Kidney glomerular epithelial cell (primary cell): ENCODE measurements at places on chromosomes 1 and 21.

DNA sequence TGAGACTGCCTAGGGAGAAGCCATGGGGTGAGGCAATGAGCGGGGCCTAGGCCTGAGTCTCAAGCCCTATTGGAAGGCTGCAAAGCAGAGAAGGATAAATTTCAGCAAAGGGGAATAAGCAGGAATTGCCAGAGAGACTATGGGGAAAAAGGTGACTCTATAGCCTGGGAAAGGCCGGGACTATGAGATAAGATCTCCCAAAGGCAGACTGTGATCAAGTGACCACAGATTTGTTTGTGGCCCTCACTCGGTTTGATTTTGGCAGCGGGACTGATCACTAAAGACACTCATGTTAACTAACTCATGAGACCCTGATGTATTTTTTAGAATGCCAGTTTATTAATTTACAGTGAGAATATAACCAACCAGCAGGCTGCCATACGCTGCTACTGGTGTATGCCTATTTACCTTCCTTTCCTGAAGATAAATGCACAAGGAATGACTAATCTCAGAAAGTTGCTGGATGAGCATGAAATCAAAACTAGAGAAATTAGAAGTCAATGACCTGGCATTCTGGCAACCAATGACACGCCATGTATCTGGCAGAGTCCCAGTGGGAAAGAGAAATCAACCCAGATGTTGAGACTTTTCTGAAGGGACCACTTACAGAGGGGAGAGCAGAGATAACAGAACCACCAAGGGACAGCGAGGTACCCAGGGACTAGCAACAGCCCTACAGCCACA, 4.3 kb downstream of the HSF2BP start:
- peak; percentile 33 for DNase-seq

GRCh38 chr1:53598966-53599365, 139.8 kb downstream of the DMRTB1 start:
- DNase-seq, result no peak

GRCh38 chr1:58529284-58529683, 17.2 kb downstream of the OMA1 start:
- no peak for DNase-seq

- DNase-seq, result no peak
These were observed 11.7 kb upstream of the PTP4A2 start for GRCh38 chr1:31949862-31950261.

- no peak for DNase-seq
These were observed 126.4 kb downstream of the PLXNA2 start for GRCh38 chr1:208117826-208118225.

GRCh38 chr1:3078871-3079270, 9.9 kb downstream of the PRDM16 start:
- no peak for DNase-seq

DNA sequence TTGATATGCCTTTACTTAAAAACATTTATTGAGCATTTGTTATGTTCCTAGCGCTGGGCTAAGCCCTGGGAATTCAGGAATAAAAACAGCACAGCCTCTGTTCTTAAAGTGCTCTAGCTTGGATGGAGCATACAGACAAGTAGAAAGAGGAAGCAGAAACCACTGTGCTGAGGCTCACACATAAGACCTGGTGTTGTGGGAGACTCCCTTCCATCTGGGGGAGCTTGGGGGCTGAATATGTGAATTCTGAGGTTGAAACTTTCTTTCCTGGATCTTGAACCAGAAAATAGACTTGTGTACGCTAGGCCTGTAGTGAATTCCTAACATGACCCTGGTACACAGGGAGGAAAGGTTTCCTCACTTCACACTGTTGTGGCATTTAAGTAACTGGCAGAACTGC, 209.9 kb downstream of the ZNF326 start:
- DNase-seq, result no peak

DNA sequence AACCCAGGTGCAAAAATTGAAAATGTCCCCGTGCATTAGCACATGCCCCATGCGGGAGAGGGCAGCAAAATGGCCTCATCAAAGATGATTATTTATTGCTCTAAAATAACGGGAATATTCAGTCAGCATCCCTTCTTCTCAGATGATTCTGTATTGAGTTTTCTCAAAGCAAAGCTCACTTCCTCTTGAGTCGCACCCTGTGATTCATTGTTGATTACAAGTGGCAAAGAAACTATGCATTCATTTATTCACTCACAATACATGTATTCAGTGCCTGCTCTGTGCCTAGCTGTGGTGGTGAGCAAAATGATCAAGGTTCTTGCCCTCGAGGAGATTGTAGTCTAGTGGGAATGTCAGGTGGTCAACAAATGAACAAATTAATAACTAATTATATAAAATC, 226.0 kb upstream of the KAZN start:
- DNase-seq, result no peak

GRCh38 chr1:225467193-225468020, 39.6 kb upstream of the LBR start:
- no peak for DNase-seq

- no peak for DNase-seq
These were observed 800.9 kb downstream of the USP25 start for GRCh38 chr21:16530656-16531055.

- DNase-seq, result no peak
These were observed 47.8 kb upstream of the LRRN2 start for GRCh38 chr1:204733289-204733688.

DNA sequence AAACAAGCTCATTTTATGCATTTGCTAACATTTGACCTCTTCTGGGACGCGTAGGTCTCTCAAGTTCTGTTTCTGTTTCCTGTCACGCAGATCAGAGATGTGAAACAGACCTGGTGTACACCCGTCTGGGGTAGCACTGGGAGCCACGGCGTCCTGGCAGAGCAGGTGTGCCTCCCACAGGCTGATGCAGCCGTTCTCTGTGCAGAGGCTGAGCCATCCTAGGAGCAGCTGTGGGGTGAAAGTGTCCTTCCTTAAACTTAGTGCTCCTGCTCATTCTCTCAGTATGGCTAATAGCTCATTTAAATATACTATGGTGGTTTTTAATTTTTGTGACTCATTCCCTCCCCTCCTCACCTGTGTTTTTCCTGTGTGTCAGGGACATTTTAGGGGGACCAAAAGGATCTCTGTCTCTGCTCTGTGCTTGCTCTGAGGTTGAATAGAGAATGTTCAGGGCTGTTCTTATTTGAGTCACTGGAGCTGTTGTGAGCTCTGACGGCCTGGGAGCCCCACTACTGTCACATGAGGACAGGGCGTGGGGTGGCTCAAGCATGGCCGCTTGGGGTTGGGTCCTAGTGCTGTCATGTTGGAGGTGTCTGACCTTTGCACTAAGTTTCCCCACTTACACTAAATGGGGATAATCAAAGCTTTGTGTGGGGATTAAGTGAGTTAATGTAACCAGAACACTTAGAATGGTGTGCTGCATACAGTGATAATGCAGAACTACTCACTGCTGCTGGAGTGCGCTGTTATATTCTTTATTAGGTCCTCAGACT, 43.0 kb downstream of the GALNT2 start:
- DNase-seq, result no peak

- no peak for DNase-seq
These were observed 38.1 kb downstream of the RCSD1 start for GRCh38 chr1:167668108-167668507.

DNA sequence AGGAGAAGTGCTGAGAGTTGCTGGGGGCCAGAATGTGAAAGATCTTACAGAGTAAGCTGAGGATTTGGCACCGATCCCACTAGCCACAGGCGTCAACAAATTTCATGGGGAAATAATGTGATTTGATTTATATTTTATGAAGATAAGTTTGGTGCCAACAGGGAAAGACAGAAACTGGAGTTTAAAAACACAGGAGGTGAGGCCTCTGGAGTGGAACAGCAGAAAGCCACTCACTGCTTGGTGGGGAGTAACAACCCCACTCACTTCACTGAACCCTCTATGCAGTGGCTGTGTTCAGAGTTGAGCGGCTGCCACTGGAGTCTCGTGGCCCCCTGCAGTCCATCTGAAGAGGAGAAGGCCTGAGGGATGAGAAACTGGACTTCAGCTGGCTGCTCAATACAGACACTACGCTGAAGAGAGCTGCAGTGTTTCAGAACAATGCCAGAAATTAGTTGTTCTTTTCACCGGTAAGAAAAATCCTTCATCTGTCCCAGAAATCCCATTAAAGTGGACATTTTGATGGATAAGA, 48.0 kb upstream of the RXRG start:
- DNase-seq, result no peak

DNA sequence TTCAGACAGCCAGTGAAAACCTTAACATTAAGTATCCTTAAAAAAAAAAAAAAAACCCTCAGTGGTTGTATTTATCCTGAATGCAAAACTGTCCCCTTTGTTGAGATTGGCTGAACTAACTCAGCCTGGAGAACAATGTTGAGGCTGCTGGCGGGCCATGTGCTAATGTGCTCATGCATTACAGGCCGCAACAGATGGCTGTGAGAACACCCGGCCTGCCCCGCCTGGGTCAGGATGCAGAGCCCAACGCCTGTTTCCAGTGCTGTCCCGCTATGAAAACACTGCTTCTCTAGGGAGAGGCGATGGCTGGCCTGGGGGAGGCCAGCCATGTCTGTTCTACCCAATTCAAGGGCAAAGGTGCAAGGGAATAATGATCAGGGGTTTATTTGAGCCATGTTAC, 13.8 kb downstream of the OLIG2 start:
- DNase-seq, result no peak

GRCh38 chr21:42027822-42028765, 17.9 kb upstream of the ZBTB21 start:
- DNase-seq, result no peak

GRCh38 chr1:8153961-8154360, 127.9 kb upstream of the ERRFI1 start:
- no peak for DNase-seq

- no peak for DNase-seq
These were observed 6.3 kb downstream of the ATP2B4 start for GRCh38 chr1:203632941-203633340.

GRCh38 chr1:199163267-199163666, 524.4 kb downstream of the PTPRC start:
- no peak for DNase-seq

DNA sequence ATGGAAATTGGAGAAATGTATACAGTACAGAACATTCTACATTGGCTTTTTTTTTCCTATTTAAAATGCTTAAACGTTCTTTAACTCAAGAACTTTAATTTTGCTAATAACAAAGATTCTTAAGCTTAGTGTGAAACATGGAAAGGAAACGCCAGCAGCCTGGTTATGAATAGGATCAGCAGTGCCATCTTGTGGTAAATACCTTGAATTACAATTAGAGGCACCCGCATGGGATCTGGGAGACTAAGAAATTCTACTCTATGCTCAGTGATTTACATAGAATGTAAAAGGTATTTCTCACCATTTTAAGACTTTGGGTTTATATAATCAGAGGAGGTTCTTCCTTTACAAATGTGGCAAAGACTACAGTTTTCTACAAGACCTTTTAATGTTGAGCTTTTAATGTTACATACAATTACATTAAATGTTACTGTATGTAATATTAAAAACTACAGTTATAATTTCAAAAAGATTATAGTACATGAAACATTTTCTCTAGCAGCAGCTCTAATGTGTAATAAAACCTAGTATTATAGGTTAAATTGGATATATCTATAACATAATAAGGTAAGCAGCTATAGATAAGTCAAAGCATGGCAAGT, 32.1 kb upstream of the APOBEC4 start:
- DNase-seq, result peak; percentile 10

- no peak for DNase-seq
These were observed 161.8 kb downstream of the NFIA start for GRCh38 chr1:61244114-61244513.

DNA sequence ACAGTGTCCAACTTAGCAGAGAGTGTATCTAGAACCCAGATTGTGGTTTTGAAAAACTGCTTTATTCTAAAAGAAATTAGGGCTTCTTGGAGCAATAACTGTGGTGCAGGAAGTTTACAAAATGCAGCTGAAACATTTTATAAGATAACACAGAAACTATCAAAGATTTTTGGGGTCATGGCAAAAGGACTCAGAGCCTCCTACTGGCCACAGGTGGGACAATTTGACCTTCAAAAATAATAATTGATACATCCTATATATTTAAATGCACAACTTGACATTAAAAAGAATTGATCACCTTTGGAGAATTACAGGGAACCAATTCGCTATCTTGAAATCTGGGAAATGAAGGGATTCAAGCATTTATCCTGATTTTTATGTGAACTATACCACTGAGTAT, 235.2 kb downstream of the RPS6KC1 start:
- no peak for DNase-seq

GRCh38 chr1:59268406-59268805, 28.5 kb upstream of the FGGY start:
- no peak for DNase-seq

DNA sequence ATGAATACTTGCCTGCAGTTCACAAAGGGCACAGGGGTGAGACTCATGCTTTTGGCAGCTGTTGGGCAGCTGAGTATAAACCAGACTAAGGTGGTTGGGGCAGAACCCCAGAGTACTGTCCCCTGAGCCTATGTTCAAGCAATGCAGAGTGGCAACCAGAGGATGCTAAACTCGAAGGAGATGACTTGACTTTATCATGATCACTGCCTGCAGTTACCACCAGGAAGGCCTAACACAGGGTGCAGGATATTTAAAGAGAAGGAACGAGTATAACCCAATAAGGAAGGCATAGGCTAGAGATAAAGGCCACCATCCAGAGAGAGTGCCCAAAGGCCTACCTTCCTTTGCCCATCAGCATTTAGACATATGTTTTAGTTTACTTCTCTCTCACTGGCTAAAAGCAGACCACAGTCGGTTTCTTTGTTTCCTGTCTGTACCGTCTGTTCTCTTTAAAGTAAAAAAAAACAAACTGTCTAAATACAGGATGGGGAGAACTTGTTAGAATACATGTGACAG, 83.3 kb downstream of the MPZL1 start:
- DNase-seq, result no peak

- no peak for DNase-seq
These were observed at the start of gene RORC for GRCh38 chr1:151831605-151832004. Gene RORC (minus strand): TSS chr1:151831802. CDS start chr1:151831764, 38 bp downstream.
